Smooth muscle cell of bladder (primary cell): ENCODE measurements at places on chromosomes 11 and 22. TPM values are rescaled to one million over a fixed set of nuclear protein-coding genes. Genes with fewer than 3 reads are reported as not detected.

Gene BCO2
- 7.5 and 11.9 TPM in 2 replicates for total RNA-seq

Gene MS4A7
- not detected in 2 replicates for total RNA-seq

Gene TUBGCP6
- 19.5 and 31.0 TPM in 2 replicates for total RNA-seq

Gene CLTCL1
- 7.0 and 7.8 TPM in 2 replicates for total RNA-seq

Gene OSBP2
- 0.83 and 1.00 TPM in 2 replicates for total RNA-seq

Gene SEPTIN3
- 0.09 and 0.14 TPM in 2 replicates for total RNA-seq

Gene ACAT1
- 88.1 and 101 TPM in 2 replicates for total RNA-seq

Gene CCDC88B
- 1.6 and 1.7 TPM in 2 replicates for total RNA-seq

Gene ALDH3B2
- total RNA-seq: not detected in 2 replicates

Gene AQP11
- total RNA-seq: 2.8 and 6.0 TPM in 2 replicates

Gene KCNJ4
- total RNA-seq: not detected in 2 replicates

Gene STK33
- total RNA-seq: 0.37 and 0.57 TPM in 2 replicates

Gene MYO7A
- total RNA-seq: under 0.01 and 0.09 TPM in 2 replicates

Gene OR51B4
- not detected in 2 replicates for total RNA-seq

Gene PDHX
- total RNA-seq: 32.6 and 39.8 TPM in 2 replicates

Gene ADORA2A
- total RNA-seq: 0.71 and 1.1 TPM in 2 replicates

Gene SERHL2
- 2.9 and 4.4 TPM in 2 replicates for total RNA-seq

Gene EIF3D
- 406 and 414 TPM in 2 replicates for total RNA-seq

Gene ASPHD2
- 2.0 and 2.5 TPM in 2 replicates for total RNA-seq

Gene CD3D
- total RNA-seq: not detected in 2 replicates

Gene TMPRSS13
- not detected in 2 replicates for total RNA-seq

Gene FAM83F
- total RNA-seq: under 0.01 and 0.09 TPM in 2 replicates

Gene FAM111B
- 0.37 and 1.00 TPM in 2 replicates for total RNA-seq
